ENCODE measurements at places on chromosomes 2 and 18.
A peak's percentile ranks its signal among the peaks of the same experiment; 100 is the strongest.

GRCh38 chr2:134943540-134943939 lies 24.9 kb downstream of the CCNT2 start:
- DNase-seq, result no peak

- no peak for DNase-seq
Measured at GRCh38 chr2:64908406-64908805, 80.8 kb upstream of the SLC1A4 start.

- no peak for DNase-seq
Measured at GRCh38 chr18:79470547-79470946, 74.8 kb downstream of the NFATC1 start.

GRCh38 chr18:44783371-44783770 lies 102.7 kb downstream of the SETBP1 start:
- no peak for DNase-seq

DNA sequence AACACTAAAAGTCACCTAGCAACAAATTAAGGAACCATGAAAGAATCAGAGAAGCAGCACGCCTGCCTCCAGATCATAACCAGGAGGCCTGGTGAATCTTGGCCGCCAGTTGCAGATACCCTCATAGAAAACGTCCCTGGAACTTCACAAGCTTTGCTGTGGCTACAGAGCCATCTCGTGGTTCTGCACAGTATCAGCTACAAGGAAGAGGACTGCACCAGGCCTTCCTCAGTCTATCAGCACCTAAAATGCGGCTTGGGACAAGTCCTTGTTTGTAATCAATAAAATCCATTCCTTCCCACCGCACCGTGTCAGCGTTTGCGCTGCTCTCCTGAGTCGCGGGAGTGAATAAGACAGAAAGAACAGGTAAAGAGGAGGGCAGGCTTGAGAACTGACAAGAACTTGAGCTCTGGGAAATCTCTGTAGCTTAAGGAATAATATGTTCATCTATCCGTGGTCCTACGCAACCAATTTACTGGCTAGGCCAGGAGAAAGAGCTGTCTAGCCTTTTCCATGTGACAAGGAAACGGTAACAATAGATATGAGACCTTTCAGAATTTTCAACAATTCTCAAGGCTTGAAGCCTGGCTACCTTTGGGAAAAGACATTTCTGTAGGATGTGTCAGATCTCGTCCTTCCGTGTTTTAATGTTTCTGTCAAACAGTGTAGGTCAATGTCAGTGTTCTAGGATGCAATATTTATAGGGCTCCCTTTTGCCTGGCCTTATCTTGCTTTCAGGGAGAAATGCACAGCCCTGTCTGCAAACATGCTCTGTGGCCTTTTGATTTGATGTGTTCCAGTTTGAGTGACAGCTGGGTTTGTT lies 128.5 kb upstream of the RAB12 start:
- DNase-seq, result peak; percentile 48

DNA sequence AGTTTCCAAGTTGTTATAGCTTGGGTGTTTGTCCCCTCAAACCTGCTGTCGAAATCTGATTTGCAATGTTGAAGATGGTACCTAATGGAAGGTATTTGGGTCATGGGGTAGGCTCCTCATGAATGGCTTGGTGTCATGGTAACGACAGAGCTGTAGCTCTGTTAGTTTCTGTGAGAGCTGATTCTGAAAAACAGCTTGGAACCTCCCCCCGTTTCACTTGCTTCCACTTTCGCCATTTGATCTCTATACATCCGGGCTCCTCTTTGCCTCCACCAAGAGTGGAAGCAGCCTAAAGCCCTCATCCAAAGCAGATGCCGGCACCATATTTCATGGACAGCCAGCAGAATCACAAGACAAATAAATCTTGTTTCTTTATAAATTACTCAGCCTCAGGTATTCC lies 1035.1 kb upstream of the SLC39A10 start:
- no peak for DNase-seq

- DNase-seq, result no peak
Measured at GRCh38 chr2:241376808-241377207, 20.7 kb downstream of the FARP2 start.
